ENCODE measurements at places on chromosomes 2 and 18.

GRCh38 chr2:176555781-176556180, 286.5 kb downstream of the MTX2 start:
- no peak for DNase-seq

- no peak for DNase-seq
Measured at GRCh38 chr2:73013936-73014335, 57.6 kb downstream of the SFXN5 start.

GRCh38 chr18:77124452-77124922, 8.1 kb downstream of the MBP start:
- DNase-seq, result no peak

DNA sequence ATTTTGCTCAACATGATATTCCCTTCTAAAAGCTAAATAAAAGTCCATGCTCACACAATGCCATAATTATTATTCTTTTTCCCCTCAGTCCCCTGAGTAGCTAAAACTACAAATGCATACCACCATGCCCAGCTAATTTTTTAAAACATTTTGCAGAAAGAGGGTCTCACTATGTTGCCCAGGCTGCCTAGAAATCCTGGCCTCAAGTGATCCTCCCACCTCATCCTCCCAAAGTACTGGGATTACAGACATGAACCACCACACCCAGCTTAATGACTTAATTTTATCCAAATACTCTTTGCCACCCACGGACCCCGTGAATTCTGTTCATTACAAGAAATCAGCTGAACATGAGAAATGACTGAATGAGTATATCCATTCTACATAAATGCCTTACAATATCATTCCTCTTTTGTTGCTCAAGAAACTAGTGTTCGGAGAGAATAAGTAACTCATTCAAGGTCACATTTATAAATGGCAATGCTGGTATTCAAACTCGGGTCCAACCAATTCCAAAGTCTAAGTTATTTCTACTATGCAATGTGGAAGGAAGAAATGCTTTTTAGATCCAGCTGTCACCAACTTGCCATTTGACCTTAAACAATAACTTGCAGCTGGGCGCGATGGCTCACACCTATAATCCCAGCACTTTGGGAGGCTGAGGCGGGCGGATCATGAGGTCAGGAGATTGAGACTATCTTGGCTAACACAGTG, 59.8 kb downstream of the NOL10 start:
- DNase-seq, result no peak

- DNase-seq, result no peak
Measured at GRCh38 chr2:54228945-54229344, 27.1 kb downstream of the TSPYL6 start.

DNA sequence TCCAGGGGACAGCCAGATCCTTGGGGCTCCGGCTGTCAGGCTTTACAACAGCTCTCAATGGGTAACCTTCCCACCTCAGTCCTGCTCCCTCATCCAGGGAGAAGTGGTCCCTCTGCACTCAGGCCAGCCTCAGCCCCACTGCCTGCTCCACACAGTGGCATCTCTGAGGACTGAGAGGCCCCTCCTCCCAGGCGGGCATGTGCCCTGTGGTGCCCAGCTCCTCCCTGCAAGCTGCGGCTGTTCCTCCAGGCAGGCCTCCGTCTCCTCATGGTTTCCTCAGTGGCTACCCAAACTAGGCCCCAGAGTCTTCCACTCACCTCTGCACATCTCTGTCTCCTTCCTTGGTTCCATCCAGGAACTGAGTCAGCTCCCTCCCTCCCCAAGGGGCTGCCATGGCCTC, 81.7 kb upstream of the TMEM200C start:
- DNase-seq, result no peak

GRCh38 chr18:74019864-74020263, 127.8 kb downstream of the FBXO15 start:
- DNase-seq, result no peak

DNA sequence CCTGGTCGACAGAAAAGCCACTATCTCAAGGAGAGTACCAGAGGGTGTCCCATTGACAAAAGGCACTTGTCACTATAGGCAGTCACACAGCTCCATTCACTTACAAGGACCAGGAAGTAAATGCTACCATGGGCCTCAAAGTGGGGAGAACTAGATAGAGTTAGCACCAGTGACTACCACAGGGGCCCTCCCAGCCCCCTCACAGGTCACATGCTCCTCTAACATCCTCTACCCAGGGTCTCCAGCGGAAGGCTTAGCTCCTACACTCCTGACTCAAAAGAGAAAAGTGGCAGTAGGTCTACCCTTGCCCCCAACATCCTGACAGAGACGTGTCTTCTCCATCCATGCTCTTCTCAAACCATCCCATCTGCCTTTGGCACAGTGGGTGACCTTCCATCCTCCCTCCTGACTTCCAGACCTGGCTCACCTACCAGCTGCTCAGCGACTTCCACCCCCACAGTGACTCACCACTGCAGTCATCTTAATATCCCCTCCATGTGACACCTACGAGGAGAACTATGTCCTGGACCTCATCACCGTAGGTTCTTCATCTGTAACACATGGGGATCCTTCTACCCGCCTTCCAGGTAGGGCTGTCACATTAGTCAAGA, 5.6 kb upstream of the DNMT3A start:
- no peak for DNase-seq

DNA sequence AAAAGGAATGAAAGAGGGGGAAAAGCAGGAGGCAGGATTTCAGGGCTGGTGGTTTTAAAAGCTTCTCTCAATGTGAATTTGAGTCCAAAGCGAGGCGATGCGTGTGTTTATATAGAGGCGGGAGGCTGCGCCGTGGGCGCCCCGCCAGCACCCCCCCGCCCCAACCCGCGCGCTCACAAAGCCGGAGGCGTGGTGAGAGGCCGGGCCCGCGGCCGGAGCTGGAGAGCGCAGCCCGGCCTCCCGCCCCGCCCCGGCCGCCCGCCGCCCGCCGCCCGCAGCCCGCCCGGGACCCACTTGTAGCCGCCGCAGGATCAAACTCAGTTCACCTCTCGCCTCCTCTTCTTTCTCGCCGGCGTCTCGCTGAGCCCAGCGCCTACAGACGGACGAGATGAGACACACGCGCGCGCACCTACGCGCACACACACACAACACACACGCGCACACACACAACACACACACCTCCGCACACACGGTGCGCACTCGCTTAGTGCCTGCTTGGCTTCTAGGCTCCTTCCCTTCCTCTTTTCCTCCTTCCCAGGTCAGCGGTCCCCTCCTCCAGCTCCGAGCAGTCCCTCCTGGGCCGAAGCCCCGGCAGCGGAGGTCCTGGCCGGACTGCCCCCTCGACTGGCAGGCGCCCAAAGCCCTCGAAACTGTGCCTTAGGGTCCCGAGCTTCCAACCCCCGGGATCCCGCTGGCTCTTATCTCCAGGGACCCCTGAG, 1.3 kb upstream of the CYP26B1 start:
- no peak for DNase-seq

DNA sequence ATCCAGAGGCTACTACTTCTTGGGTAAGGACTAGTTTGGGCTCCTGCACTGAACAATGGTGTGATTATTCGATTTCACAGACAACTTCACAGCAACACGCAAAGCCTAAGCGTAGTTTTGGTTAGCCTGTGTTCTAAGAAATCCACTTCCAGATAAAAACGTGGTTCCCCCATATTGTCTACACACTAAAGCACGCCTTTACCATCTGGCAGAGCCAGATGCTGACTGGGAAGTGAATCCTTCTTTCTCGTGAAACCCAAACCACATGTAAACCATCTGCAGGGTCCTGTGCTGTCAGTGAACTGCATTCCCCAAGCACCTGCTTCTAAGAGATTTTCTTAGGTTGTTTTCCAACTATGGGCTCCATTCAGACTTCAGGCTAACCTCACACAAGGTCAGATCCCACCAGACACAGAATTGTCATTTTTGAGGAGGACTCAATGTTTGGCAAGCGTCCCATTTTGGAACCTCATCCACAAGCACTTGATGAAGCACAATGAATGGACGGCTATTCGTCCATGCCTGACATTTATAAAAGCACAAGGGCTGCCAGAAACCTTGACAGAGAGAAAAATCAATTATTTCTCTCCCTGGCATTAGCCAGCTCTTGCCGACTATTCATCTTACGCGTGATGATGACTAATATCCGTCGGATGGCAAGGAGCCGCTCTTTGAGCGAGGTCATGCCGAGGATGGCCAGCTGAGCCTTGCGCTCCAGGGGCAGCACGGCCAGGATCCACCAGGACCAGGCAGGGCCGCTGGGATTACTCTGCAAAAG, 38.4 kb downstream of the LONRF2 start:
- no peak for DNase-seq

DNA sequence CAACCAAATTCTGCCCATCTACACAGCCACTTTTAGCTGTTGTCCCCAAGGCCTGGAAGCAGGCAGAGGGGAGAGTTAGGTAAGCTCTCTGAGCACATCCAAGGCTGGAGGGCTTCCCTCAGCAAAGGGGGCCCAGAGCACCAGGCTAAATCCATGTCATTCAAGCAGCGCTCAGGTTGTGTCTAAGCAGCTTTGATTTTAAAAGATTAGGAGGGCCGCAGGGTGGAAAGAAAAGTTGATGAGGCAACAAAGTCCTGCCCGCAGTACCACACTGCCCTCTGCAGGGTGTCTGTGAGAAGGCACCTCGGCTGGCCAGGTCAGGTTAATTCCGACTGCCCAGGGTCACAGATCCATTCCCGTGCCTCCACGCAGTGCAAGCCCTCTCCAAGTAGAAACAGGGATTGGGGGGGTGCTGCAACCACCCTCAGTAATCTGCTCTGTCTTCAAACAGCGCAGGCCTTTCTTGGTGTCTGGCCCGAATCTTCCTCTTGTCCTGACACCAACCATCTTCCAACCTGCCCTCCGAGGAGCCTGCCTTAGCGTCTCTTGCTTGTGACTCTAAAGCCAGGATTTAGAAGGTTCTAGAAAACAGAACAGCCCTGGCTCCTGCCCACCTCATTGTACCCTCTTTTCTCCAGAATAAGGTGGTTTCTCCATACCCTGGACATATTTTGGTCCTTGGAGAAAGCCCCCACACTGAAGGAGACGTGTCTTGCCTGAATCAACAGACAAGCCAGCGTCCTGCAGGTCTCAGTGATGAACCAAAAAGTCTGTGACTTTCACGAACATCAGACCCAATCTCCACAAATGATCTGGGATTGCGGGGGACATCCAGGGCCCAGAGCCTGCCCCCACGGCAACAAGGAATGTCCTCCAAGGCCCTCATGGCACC, 289.2 kb downstream of the TNS1 start:
- DNase-seq, result peak; percentile 95

- DNase-seq, result no peak
Measured at GRCh38 chr2:28088970-28089369, 198.4 kb downstream of the BABAM2 start.

DNA sequence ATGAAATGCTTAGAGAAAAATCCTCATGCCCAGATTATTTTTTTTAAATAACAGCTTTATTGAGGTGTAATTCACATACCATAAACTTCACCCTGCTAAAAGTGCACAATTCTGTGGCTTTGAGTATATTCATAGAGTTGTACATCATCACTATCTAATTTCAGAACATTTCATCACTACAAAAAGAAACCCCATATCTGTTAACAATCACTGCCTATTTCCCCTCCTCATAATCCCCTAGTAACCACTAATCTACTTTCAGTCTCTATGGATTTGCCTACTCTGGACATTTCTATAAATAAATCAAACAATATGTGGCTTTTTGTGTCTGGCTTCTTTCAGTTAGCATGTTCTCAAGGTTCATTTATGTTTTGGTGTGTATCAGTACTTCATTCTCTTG, 51.4 kb downstream of the OSBPL1A start:
- no peak for DNase-seq

- no peak for DNase-seq
Measured at GRCh38 chr2:166614029-166614428, 120.0 kb upstream of the SCN7A start.

GRCh38 chr2:66903745-66904465, 469.0 kb downstream of the MEIS1 start:
- DNase-seq, result no peak

DNA sequence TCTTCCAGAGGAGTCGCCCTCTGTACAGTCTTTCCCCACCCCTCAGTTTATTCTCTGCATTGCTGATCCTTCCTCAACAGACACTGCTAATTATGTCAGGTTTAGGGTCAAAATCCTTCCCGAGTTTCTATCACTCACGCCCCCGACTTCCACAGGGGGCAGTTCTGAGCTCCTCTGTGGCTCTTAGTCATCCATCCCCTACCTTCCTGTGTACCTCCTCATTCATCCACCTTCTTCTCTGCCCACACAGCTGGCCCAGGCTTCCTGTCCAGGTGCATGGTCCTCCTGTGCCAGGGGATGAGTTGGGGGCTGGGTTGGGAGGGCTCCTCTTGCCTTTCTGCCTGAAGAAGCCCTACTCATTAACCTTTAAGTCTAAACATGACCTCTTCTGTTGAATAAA, 202.9 kb downstream of the ARL4C start:
- no peak for DNase-seq

- no peak for DNase-seq
Measured at GRCh38 chr18:10121786-10122515, 208.1 kb downstream of the VAPA start.

DNA sequence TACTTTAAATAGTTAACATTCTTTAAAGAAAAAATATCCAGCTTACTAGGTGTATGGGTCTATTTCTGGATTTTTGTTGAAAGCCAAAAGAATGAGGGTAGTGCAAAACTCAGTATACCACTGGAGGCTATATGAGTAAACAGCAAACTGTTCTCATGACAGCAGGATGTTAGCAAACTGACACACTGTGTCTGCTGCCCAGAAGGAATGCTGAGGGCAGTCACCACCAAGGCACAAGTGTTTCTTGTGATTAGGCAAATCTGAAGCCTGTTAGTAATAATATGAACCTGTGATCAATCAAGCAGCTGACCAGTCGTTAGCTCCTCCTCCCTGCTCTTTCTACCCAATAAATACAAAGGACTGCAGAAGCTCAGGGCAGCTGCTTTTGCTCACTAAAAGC, 50.5 kb upstream of the SULT1C3 start:
- DNase-seq, result no peak

- peak; percentile 25 for DNase-seq
Measured at GRCh38 chr18:51867767-51868166, 472.2 kb upstream of the DCC start.

DNA sequence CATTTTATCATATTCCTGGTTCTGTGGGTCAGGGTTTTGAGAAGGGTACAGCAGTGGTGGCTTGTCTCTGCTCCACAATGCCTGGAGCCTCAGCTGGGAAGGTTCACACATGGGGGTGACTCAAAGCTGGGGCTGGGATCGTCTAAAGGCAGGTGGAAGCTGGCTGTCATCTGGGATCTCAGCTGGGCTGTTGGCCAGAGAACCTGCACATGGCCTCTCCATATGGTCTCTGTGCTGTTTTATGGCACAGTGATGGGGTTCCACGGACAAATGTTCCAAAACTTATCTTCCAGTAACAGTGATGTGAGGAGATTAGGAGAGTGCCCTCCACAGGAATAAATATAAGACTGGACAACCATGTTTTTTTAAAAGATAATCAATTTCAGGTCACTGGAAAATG, 191.4 kb downstream of the SS18 start:
- DNase-seq, result no peak

Data from neural crest cell (in vitro differentiated cells).